ENCODE measurements at places on chromosomes 6 and 20.

GRCh38 chr20:10040070-10040975 is 5.5 kb downstream of the ANKEF1 start:
- ATAC-seq: no peak

GRCh38 chr6:109262261-109262660 is 120.0 kb downstream of the CD164 start:
- no peak for ATAC-seq

GRCh38 chr6:31114541-31114878 is at the start of gene PSORS1C1:
Gene PSORS1C1 (plus strand): TSS chr6:31114800. CDS start chr6:31129633, 14,833 bp downstream.
- no peak for ATAC-seq

GRCh38 chr6:163085861-163086623 is 328.5 kb upstream of the QKI start:
- no peak for ATAC-seq

GRCh38 chr20:20199361-20200160 is 147.2 kb downstream of the CFAP61 start:
- peak; percentile 29 for ATAC-seq

DNA sequence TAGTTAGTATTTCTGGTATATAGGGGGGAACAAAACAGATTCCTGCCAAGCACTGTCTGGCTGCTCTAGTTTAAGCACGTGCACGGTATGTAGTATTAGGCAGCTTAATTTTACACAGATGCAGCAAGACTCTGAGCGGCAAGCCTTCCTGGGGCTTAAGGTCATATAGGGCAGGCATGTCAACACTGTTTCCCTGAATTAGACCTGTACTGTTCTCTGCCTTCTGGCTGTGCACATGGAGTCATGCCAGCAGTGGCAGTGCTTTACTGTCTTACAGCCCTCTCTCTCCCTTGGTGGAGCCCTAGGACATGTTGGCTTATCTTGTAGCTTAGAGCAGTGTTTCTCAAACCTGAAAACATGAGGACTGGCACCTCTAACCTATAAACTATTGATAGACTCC is 56.6 kb downstream of the PHF20 start:
- ATAC-seq: no peak

DNA sequence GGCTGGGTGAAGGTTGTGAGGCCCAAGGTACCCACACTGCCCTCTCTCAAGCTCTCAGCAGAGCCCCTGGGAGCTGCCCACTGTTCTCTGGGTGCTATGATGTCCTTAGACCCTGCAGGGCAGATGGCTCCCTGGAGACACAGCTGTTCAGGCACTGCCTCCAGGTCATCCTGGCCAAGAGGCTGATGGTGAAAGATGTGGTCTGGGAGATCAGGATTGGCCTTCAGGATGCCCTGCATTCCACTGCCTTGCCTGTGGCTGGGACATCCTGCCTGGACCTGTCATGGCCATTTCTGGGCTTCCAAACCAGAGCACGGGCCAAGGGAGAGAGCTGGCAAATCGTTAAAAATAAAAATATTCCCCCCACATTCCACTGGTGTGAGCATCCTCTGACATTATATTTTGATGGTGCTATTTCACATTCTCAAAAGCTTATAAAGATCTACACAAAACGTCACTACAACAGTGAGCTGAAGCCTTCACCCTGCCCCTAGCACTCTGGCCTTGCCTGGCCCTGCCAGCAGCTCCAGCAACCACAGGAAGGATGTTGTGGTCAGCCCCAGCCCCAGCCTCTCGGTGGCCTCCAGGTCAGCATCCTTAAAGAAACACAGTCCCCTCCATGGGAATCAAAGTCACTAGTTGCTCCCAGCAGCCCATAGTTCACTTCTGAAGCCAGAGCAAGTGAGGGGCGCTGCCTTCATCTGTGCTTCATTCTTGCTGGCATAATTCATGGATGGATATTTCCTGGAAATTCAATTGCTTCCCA is 13.5 kb upstream of the KCNK16 start:
- no peak for ATAC-seq

DNA sequence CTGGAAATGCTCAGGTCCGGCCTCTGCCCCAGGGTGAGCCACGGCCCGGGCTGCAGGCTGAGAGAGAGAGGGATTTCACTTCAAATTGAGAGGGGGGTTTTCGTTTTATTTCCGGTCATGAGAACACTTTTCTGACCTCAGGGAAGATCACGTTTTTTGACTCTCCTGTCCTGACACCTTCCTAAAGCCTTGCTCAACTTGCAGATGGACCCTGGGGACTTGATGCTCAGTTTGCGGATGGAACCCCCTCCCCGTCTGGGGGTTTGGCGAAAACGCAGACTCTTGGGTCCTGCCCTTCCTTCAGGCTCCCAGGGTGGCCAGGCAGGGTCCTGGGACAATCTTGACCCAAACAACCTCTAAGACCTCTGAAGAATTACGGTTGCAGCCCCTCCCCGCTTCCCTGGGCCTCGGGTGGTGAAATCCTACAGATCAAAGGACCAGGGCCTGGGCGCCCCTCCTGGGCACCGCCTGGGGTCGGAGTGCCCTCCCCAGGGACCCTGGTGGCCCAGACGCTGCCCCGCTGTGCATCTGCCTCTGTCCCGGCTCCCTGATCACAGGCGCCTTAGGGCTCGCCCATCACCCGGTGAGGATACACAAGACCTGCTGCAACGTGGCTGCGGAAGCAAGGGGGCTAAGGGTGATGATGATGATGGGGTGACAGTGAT is 148.2 kb downstream of the ERMARD start:
- ATAC-seq: no peak

GRCh38 chr20:51712501-51713212 is 55.5 kb downstream of the ATP9A start:
- ATAC-seq: no peak

- ATAC-seq: peak; percentile 71
These were observed at the start of gene TOX2 for GRCh38 chr20:43914311-43915210. Gene TOX2 (plus strand): TSS chr20:43914852. CDS start chr20:43914892, 40 bp downstream.

GRCh38 chr20:17543531-17544131 is 12.5 kb upstream of the BFSP1 start:
- no peak for ATAC-seq

GRCh38 chr6:165245701-165246100 is 63.7 kb downstream of the C6orf118 start:
- ATAC-seq: no peak

DNA sequence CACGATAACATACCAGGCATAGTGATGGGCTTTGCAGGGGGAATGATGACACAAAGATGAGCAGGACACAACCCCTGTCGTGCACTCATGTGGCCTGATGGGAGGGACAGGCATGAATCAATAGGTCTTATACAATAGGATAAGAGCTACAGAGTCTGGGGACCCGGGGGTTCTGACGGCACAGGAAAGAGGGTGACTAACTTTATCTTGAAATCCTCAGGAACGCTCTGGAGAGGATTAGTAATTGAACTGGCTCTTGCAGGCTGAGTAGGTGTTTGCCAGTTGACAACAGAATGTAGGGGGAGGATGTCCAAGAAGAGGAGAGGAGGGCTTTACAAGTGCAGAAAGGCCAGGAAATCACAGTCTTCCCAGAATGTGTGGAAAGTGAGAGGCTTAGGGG is 219.9 kb upstream of the ECI2 start:
- no peak for ATAC-seq

DNA sequence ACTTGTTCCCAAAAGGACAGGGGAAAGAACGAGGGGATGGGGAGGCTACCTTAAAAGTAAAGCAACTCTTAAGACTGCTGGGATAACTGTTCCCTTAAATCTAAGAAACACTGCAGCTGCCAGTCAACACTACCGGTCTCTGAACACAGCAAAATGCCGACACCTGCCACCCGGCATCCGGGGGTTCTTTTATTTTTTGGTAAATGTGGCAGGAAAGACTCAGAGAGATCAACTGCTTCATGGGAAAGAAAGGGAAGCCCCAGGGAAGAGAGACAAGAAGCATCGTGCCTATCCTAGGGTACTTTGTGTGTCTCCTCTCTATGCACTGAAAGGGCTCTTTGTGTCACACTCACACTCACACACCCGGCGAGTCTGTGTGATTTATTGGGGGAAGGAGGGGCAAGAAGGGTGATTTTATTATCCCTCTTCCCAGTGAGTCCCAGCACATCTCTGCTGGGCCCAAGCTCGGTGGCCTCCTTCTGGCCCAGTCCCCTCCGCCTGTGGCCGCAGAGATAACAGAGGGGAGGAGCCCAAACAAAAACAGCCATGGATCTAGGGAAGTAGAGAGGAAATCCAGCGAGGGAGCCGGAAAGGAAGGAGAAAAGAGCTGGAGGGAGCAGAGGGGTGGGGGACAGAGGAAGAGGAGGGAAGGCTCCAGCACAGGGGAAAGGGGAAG is 1.4 kb downstream of the FYN start:
- ATAC-seq: no peak

DNA sequence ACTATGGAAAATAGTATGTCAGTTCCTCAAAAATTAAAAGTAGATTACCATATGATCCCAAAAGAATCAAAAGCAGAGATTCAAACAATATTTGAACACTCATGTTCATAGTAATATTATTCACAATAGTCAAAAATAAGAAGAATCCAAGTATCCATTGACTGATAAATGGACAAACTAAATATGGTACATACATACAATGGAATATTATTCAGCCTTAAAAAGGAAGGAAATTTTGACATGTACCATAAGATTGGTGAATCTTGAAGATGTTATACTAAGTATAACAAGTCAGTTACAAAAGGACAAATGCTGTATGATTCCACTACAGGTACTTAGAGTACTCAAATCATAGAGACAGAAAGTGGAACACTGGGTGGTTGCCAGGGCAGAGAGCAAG is 88.3 kb upstream of the TMEM30A start:
- ATAC-seq: no peak

GRCh38 chr20:38995536-38996044 is 33.4 kb downstream of the DHX35 start:
- ATAC-seq: no peak

- peak; percentile 91 for ATAC-seq
These were observed 10.4 kb downstream of the TGM6 start for GRCh38 chr20:2390951-2391675.

GRCh38 chr6:130296854-130297253 is 69.0 kb upstream of the TMEM200A start:
- ATAC-seq: no peak

- no peak for ATAC-seq
These were observed 62.8 kb upstream of the EPB41L1 start for GRCh38 chr20:36091561-36092397.

- no peak for ATAC-seq
These were observed 2.2 kb upstream of the CENPB start for GRCh38 chr20:3788685-3789155.

GRCh38 chr20:54174457-54175175 is 830 bp upstream of the CYP24A1 start:
- no peak for ATAC-seq

DNA sequence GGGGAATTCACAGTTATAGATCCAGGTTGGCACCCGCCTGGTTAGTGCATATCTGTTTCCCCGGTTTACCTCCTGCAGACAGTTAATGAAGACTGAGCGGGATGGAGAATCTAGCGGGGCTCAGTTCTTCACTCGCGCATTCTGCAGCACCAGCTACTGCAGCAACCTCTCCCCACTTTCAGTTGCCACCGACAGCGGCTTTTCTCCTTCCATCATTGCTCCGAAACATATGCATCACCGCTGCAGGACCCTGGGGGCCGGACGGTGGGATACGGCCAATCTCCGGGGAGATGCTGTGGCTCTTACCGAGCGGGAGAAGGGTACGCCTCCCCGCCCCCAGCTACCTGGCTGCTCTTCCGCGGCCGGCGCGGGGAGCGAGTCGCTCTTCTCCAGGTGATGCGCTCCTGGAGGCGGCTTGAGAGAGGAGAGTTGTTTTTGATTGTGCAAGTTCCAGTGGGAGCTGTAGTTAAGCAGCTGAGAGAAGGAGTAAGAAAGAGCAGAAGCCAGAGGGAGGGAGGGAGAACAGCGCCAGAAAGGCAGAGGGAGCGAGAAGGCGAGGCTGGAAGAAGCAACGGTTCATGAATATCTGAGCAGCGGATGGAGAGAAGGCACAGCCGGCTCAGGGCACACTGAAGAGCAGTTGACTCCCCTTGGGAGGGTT is at the start of gene SGK1:
SGK1 (minus strand) TSS at position 642 of the 661 bp plus-strand sequence. CDS start 652 bp downstream, outside the sequence.
- peak; percentile 61 for ATAC-seq

DNA sequence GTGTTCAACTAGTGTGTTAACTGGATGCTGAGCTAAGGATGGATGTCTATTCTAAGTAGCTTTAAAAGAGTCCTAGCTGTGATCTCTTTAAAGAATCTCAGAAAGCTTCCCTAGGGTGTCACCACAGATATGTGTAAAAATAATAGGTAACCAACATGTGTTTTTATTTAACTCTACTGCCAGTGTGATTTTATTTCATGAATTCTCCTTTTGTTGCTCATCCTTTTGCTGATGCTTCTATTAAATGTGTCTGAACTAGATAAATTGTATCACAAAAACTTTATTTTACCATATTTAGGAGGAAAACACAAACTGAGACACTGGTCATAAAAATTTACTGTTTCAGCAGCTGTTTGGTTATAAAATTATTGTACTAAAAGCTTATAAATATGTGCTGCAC is 809.4 kb upstream of the CITED2 start:
- no peak for ATAC-seq

GRCh38 chr6:35018182-35018519 is 123.0 kb downstream of the TCP11 start:
- ATAC-seq: no peak

DNA sequence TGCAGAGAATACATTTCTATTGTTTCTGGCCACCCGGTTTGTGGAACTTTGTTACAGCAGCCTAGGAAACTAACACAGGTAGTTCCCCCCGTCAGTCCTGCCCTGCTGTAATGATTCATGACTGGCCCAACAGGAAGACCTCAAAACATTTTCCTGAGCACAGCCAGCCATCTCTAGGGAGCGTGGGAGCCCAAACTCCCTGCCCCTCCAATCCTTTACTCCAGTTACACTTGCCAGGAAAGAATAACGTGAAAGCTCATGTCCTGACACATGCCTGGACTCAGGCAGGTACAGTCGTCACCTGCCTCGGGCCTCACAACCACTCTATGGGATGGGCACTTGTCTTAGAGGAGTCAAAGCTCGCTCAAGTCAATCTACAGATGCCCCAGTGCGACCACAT is 8.4 kb downstream of the TXNDC5 start:
- ATAC-seq: no peak

DNA sequence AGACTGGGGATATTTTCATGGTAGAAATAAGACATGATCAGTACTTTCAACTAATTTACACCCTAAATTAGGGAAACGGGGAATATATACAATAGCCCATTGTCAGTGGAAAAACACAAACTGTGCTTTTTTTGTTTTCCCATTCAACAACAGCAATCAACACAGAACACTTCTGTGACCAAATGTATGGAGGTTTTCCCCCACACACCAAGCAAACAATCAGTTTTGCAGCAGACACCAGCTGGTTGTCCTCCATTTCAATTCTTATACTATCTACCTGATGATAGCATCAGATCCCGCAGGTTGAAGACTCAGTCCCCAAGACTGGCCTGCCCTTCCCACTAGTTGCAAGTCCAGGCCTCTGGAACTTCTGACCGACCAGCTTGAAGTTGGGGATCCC is 4.5 kb downstream of the HINT3 start:
- no peak for ATAC-seq

Measured in stimulated activated memory B cell treated with anti-CD40 and anti-IgM and Interleukin-4, amounts not matched to agents 10 μg/mL and 1 μg/mL and 100 μg/mL, for 72 hours (primary cell).